ENCODE measurements at places on chromosomes 16 and 17. TPM values are rescaled to one million over a fixed set of nuclear protein-coding genes. Genes with fewer than 3 reads are reported as not detected.
A peak's percentile ranks its signal among the peaks of the same experiment; 100 is the strongest.

- DNase-seq, result no peak
- no peaks in the 10 kb centered on the region for H3K27me3 ChIP-seq
- peaks cover 30% of the 10 kb centered on the region for H3K4me1 ChIP-seq
- no peak overlapping the region for H3K4me3 ChIP-seq
These were observed 20.1 kb downstream of the PMP22 start for GRCh38 chr17:15245054-15245453.

DNA sequence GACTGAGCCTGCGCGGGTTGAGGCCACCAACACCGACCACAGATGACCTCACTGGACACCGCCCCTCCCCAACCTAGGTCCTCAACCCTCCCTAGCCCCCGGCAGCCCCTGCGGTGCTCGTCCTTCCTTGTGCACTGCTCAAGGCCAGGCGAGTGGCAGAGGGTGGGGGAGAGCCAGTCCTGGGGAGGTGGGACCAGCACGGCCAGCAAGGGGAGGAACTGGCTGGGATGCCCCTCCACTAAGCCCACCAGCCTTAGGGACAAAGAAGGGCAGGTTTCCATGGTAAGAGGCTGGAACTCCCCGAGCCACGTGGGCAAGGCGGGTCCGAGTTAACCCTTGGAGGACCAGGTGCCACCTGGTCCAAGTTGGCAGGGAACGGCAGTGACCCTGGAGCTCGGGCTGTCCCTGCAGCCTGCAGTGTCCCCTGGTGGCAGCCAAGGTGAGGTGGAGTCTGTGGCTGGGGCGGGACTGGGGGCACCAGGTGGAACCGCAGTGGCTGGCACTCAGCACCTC lies 9.2 kb downstream of the FSCN2 start:
- peak; percentile 59 for DNase-seq
- H3K27ac ChIP-seq, result no peak overlapping the region
- peaks cover 13% of the 10 kb centered on the region for H3K27me3 ChIP-seq
- H3K36me3 ChIP-seq, result no peaks in the 10 kb centered on the region

DNA sequence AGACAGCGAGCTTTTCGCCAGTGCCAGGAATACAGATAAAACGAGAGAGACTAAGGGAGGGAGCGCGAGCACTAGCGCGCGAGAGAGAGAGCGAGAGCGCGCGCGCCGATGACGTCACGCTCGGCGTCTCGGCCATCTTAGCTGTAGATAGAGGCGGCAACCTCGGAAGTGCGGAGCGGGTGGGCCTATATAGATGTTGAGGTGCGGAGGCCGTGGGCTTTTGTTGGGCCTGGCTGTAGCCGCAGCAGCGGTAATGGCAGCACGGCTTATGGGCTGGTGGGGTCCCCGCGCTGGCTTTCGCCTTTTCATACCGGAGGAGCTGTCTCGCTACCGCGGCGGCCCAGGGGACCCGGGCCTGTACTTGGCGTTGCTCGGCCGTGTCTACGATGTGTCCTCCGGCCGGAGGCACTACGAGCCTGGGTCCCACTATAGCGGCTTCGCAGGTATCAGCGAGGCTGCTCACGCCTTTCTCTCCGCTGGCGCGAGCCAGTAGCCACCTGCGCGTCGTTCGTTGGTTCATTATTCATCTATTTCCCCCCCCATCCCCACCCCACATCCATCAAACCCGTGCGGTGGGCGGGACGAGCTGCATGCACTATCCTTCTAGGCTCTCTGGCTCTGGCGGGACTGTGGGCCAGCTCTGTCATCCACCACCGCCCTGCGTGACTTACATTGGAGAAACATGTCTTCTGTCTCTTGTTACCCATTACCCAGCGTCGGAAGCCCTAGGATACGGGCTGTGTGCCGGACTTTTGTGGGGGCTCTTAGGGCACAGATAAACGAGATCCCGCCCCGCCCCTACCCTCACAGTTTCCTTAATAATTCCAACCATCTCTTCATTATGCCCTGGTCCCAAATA lies 795 bp downstream of the CYB5D2 start:
- peak; percentile 85 for DNase-seq
- peaks cover 3% of the 10 kb centered on the region for H3K27me3 ChIP-seq
- peak overlapping the region; percentile 97 for H3K4me3 ChIP-seq
- H3K4me1 ChIP-seq, result peaks cover 17% of the 10 kb centered on the region

- no peak overlapping the region for H3K27ac ChIP-seq
- H3K36me3 ChIP-seq, result peaks cover 24% of the 10 kb centered on the region
- peaks cover 26% of the 10 kb centered on the region for H3K4me1 ChIP-seq
- DNase-seq, result no peak
- H3K27me3 ChIP-seq, result peaks cover 14% of the 10 kb centered on the region
These were observed 7.0 kb downstream of the TMC8 start for GRCh38 chr17:78137392-78138203.

DNA sequence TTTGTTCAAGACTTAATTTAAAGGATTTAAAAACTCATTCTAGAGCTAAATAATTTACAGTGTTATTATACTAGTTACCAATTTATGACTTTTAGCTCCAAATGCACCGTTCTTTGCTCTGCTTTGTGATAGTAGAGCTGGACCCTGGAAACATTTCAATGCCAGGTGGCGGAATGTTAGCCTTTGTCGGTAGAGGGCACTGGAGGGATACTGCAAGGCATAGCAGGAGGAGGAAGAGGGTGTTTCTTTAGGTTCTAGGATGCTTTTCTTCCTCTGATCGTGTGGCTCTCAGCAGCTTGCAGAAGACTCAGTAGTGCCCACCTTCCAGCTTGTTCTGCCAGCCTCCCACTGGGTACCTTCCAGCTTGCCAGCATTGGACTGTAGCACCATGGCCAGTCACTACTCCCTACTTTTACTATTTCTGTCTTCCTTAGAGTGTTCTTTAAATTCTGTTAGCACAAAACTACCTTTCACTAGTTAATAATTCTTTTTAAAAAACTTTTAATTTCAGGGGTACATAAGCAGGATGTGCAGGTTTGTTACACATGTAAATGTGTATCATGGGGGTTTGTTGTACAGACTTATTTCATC lies 325.3 kb downstream of the UTP18 start:
- peaks cover 4% of the 10 kb centered on the region for H3K4me1 ChIP-seq
- DNase-seq, result peak; percentile 42
- no peak overlapping the region for H3K4me3 ChIP-seq
- H3K36me3 ChIP-seq, result no peaks in the 10 kb centered on the region

DNA sequence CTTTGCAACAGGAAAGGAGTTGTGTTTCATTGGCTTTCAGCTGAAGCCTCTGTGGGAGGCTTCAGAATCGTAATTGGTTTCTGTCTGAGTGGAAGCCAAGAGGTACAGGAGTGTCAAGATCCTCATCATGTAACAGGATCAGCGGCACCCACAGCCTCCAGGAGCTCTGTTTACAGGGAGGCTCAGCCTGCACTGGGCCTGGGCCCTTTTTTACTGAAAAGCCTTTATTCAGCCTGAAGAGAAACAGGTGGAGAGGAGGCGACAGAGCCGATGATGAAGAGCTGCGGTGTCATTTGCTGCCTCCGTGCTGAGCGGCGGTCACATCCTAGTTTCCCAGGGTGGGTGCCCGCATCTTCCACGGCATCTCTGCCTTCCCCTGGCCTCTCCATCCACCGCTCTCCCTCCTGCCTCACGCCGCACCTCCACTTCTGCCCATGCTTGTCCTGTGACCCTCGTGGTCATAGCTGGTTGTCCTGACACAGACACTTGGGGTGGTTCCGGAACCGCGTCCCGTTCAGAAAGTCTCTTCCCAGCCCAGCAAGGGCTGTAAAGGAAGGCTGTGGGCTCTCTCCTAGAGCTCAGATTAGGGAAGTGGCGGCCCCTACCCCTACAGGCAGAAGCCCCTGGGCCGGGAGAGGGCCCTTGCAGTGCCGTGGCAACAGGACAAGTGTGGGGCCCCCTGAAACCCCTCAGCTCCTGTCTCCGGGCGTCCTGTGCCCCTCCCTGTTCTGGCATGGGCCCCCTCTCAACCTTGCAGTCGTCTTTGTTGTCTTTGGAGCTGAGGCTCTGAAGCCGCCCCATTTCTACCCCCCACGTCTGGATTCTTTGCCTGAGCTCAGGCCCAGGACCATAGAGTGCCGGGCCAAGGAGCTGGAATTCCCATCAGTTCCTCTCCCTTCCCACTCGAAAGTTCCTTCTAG lies 53.9 kb upstream of the CHMP6 start:
- no peak for DNase-seq
- H3K27me3 ChIP-seq, result no peaks in the 10 kb centered on the region
- H3K4me1 ChIP-seq, result no peaks in the 10 kb centered on the region
- H3K36me3 ChIP-seq, result peaks cover 1% of the 10 kb centered on the region

DNA sequence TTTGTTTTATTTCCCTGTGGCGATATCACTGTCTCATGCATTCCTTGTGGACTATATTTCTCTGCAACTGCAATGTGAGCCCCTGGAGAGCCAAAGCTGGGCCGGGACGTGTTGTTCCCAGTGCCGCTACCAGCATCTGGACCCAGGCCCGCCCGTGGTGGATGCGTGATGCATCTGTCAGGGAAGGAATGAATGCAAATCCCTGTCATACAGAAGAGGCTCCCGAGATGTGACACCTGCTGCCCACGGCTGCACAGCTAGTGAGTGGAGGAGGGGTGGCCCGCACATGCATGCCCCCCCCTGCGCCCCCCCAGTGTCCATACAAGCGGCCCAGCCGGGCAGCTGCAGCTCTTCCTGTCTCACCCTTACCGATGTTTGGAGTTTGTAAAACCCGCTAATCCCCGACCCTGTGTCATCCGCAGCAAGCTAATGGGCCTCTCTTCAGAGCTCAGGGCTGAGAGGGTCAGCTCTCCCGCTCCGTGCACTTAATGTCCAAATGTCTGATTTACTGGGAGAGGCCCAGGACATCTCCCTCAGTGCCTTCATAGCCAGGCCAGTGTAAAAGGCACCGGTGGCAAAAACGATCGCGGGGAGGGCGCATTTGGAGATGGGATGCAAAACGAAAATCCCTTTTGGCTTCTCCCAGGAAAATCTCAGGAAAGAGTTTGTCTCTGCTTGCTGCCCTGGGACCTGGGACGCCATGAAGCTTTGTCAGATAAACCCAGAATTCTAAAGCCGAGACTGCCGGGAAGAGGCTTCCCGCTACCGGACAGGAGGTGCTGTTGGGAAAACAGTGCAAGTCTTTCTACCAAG lies 91.8 kb downstream of the FOXL1 start:
- no peak for DNase-seq
- H3K4me3 ChIP-seq, result peak overlapping the region; percentile 56
- no peaks in the 10 kb centered on the region for H3K27me3 ChIP-seq

- H3K36me3 ChIP-seq, result peaks cover 21% of the 10 kb centered on the region
- H3K4me1 ChIP-seq, result peaks cover 65% of the 10 kb centered on the region
- DNase-seq, result no peak
- H3K27ac ChIP-seq, result peak overlapping the region; percentile 96
- H3K4me3 ChIP-seq, result peak overlapping the region; percentile 82
These were observed 4.2 kb downstream of the BCAR1 start for GRCh38 chr16:75247249-75247648.

DNA sequence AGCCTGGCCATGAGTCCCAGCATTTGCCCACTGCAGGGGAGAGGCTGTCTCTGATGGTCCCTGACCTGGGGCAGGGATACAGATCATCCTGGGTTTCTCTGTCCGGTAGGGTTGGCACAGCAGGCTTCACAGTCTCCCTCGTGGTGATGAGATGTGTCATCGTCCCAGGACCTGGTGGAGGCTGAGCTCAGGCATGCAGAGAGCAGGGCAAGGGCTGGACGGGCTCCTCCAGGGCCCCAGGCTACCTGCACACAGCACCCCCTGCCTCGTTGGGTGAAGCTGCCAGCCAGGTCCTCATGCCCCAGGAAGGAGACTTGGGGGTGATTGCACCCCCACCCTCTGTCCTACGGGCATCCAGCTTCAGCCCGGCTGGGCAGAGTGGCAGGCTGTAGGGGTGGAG lies 155.8 kb upstream of the GSE1 start:
- H3K4me3 ChIP-seq, result no peak overlapping the region
- H3K27me3 ChIP-seq, result peaks cover 15% of the 10 kb centered on the region
- peaks cover 10% of the 10 kb centered on the region for H3K4me1 ChIP-seq
- no peak overlapping the region for H3K27ac ChIP-seq

SLC16A11 gene
- total RNA-seq, result 0.33 TPM

CCL2 gene
- 1.4 TPM for total RNA-seq

CIBAR2 gene
- total RNA-seq, result not detected

NPIPA7 gene
- total RNA-seq, result 5.8 TPM

All from endothelial cell (in vitro differentiated cells).